ENCODE measurements at places on chromosomes 4 and X. TPM values are rescaled to one million over a fixed set of nuclear protein-coding genes. Genes with fewer than 3 reads are reported as not detected.

- peaks cover 8% of the 10 kb centered on the region for H3K27me3 ChIP-seq
- H3K4me3 ChIP-seq = no peak overlapping the region
- H3K27ac ChIP-seq = no peak overlapping the region
- H3K36me3 ChIP-seq = no peaks in the 10 kb centered on the region
- DNase-seq = no peak
Observed at GRCh38 chrX:74324131-74324530, 20.2 kb downstream of the ZCCHC13 start.

GRCh38 chr4:143397887-143398286 is 61.2 kb downstream of the GAB1 start:
- peaks cover 2% of the 10 kb centered on the region for H3K36me3 ChIP-seq
- H3K27me3 ChIP-seq = no peaks in the 10 kb centered on the region
- H3K4me3 ChIP-seq = no peak overlapping the region

Gene TRAM1L1
- 1.5 TPM for polyA plus RNA-seq

Gene MAB21L2
- not detected for polyA plus RNA-seq

- H3K36me3 ChIP-seq = no peaks in the 10 kb centered on the region
- no peak overlapping the region for H3K4me3 ChIP-seq
- no peaks in the 10 kb centered on the region for H3K4me1 ChIP-seq
- H3K27ac ChIP-seq = no peak overlapping the region
- no peaks in the 10 kb centered on the region for H3K27me3 ChIP-seq
Observed at GRCh38 chr4:124854968-124855367, 142.4 kb upstream of the ANKRD50 start.

- no peak overlapping the region for H3K4me3 ChIP-seq
- H3K4me1 ChIP-seq = peaks cover 22% of the 10 kb centered on the region
- H3K27me3 ChIP-seq = no peaks in the 10 kb centered on the region
- no peak overlapping the region for H3K27ac ChIP-seq
- no peak for DNase-seq
Observed at GRCh38 chr4:138113819-138114400, 128.2 kb downstream of the SLC7A11 start.

Gene TEC
- polyA plus RNA-seq = 0.39 TPM

Gene CYLC1
- polyA plus RNA-seq = not detected

DNA sequence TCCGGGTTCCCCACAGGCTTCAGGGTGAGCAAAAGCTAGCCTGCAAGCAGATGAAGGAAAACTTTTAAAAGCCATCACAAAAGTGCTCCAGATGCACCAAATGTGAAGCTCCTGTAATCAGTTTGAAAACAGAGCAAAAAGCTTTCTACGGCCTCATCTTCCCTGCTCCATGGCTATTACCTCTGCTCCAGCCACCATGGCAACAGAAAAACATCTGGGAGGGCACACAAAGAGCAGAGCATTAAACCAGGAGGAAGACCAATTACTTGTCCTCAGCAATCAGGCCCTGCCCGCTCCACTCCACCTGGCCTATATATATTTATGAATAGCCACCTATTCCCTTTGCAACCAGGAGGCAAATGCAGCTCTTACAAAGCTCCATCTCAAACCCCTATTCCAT is 33.6 kb downstream of the TMEM154 start:
- H3K27ac ChIP-seq = no peak overlapping the region
- no peaks in the 10 kb centered on the region for H3K4me1 ChIP-seq
- H3K36me3 ChIP-seq = peaks cover 55% of the 10 kb centered on the region

Gene PPEF1
- polyA plus RNA-seq = not detected

- H3K4me3 ChIP-seq = no peak overlapping the region
- no peaks in the 10 kb centered on the region for H3K4me1 ChIP-seq
- H3K27me3 ChIP-seq = no peaks in the 10 kb centered on the region
- peaks cover 22% of the 10 kb centered on the region for H3K36me3 ChIP-seq
- no peak overlapping the region for H3K27ac ChIP-seq
- no peak for DNase-seq
Observed at GRCh38 chr4:183249854-183250253, 70.2 kb downstream of the CLDN22 start.

DNA sequence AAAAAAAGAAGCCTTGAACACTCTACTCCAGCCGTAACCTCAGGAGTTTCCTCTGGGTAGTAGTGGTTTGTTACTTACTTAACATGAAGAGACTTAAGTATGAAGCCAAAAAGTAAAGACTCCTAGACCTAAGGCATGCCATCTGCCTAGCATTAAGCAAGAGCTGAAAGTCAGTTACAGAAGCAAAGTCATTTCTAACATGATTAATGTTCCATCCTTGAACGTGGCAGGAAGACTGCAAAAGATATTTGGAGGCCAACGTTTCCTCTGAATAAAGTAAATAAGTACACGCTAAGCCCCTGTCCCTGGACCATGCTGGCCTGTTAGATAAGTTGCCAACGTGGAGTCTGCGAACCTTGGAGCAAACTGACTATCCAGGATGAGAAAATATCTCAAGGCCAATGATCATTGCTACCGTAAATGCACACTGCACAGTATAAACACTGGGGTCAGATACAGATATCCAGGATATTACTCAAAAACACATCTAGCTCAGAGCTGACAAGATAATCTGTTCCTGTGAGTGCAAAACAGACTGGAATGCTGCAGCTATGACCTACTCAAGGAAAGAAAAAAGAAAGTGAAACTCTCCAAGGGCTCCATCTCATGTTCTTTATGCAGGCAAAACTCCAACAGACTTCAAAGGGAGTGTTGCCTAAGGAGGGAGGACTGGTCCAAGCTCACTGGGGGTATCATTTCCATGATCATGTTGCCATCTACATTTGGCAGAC is 255.8 kb downstream of the COL25A1 start:
- no peak overlapping the region for H3K4me3 ChIP-seq
- no peak overlapping the region for H3K27ac ChIP-seq
- no peaks in the 10 kb centered on the region for H3K4me1 ChIP-seq
- H3K27me3 ChIP-seq = no peaks in the 10 kb centered on the region
- no peak for DNase-seq

GRCh38 chrX:85922821-85923220 is 124.5 kb downstream of the CHM start:
- DNase-seq = no peak
- H3K27ac ChIP-seq = no peak overlapping the region
- no peak overlapping the region for H3K4me3 ChIP-seq
- no peaks in the 10 kb centered on the region for H3K4me1 ChIP-seq

Gene INTS6L
- polyA plus RNA-seq = 14.5 TPM

Gene MMAA
- polyA plus RNA-seq = 9.4 TPM

Gene HTRA3
- polyA plus RNA-seq = not detected

DNA sequence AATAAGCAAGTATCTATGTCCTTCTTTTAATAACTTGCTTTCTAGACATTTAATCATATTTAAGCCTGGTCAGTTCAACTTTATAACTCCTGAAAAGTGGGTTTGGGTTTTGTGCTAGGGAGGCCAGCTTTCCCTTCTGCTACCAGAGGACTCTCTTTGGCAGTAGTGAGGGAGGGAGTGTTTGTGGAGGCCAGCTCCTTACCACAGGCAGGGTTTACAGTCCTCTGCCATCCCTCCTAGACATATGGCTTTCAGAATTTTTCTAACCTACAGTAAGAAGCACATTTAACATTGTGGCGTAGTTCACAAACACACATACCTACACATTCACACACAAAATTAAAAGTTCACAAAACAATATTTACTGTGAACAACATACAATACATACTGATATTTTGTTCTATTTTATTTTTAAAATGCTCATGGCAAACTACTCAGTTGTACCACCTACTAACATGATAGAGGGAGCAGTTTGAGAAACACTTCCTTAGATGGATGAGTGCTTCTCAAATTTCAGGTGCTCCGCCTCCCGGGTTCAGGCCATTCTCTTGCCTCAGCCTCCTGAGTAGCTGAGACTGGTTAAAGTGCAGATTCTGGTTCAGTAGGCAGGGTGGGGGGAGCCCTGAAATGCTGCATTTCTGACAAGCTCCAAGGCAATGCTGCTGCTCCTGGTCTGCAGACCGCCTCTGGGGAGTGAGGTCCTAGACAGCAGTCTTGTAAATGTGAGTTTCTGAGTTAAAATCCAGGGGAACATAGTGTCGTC is 86.7 kb downstream of the PTTG2 start:
- no peak overlapping the region for H3K4me3 ChIP-seq
- H3K27ac ChIP-seq = no peak overlapping the region
- H3K36me3 ChIP-seq = no peaks in the 10 kb centered on the region
- DNase-seq = no peak
- no peaks in the 10 kb centered on the region for H3K27me3 ChIP-seq
- H3K4me1 ChIP-seq = no peaks in the 10 kb centered on the region

DNA sequence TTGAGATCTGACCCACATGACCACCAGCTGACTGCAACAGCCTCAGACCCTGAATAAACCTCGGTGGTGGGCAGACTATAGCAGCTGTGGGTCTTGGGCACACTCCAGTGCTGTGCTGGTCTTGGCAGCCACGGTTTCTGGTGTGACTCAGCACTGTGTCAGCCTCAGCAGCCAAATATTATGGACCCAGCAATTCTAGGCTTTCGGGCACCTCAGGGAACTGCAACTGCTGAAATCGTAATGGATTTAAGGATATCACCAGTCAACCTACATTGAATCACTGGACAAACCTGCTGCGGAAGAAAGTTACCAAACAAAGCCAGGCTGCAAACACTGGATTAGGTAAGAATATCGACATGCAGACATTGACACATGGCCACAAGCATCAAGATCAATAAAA is 10.5 kb upstream of the UBE2NL start:
- H3K27ac ChIP-seq = no peak overlapping the region
- no peak overlapping the region for H3K4me3 ChIP-seq
- H3K36me3 ChIP-seq = no peaks in the 10 kb centered on the region
- H3K27me3 ChIP-seq = no peaks in the 10 kb centered on the region

Gene COL4A6
- polyA plus RNA-seq = 18.8 TPM

Gene SOWAHD
- polyA plus RNA-seq = 0.05 TPM

DNA sequence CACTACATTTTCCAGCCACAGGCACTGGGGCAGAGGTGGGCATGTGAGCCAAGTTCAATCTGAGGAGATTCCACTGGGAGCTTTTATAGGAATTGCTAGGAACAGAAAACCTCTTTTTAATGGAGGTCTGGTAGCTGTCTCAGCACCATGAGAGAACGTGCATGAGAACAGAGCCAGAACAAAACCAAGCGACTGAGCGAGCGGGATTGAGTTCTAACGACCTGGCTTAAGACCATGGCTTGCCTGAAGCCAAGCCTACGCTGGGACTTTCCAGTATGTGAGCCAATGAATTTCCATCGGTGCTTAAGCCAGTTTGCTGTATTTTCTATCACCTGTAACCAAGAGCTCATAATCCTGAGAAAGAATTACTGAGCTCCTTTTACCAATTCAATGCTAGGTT is 183.7 kb downstream of the NR3C2 start:
- DNase-seq = no peak
- no peaks in the 10 kb centered on the region for H3K27me3 ChIP-seq
- H3K36me3 ChIP-seq = no peaks in the 10 kb centered on the region
- H3K4me1 ChIP-seq = no peaks in the 10 kb centered on the region
- no peak overlapping the region for H3K27ac ChIP-seq
- no peak overlapping the region for H3K4me3 ChIP-seq

Gene PWWP3B
- 0.16 TPM for polyA plus RNA-seq

Data from keratinocyte (primary cell).